Activated CD4-positive, alpha-beta T cell treated with anti-CD3 and anti-CD28 coated beads, Interleukin-2, amount 50 U/mL, for 1 hour (primary cell): ENCODE measurements at places on chromosomes 1 and 21.
A peak's percentile ranks its signal among the peaks of the same experiment; 100 is the strongest.

GRCh38 chr1:231040019-231040799 is at the start of gene FAM89A:
TSS of gene FAM89A (minus strand) at chr1:231040254. CDS start at chr1:231040211, 43 bp downstream.
- peak; percentile 74 for DNase-seq

DNA sequence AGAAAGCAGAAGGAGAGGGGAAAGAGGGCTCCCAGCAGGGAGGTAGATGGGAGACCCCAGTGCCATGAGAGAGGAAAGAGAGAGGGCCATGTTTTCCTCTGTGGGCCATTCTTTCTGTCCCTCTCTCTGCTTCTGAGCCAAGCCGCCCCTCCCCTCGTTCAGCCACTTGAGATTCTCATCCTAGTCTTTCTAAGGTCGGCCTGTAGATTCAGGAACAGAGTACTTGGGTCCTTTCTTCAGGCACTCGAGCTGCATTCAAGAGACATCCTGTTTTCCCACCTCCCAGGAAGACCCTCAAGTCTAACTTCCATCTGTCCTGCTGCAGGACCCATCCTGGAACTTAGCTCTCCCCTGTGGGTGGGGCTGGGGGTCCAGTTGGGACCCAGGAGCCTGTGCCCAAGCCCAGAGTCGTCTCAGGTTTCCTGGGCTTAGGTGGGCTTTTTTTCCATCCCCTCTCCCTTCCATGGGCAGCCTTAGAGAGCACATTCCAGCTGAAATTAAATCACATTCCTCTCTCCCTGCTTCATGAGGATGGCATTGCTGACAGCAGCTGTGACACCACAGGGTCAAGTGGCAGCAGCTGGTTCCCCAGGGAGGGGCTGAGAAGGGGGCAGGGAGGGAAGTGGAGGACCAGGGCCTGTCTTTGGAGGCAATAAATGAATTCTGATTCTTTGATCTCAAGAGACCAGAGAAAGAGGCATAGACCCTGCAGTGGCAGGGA is 13.0 kb downstream of the NES start:
- DNase-seq = no peak

- no peak for DNase-seq
Measured at GRCh38 chr1:32199717-32200072, 700 bp upstream of the CCDC28B start.

DNA sequence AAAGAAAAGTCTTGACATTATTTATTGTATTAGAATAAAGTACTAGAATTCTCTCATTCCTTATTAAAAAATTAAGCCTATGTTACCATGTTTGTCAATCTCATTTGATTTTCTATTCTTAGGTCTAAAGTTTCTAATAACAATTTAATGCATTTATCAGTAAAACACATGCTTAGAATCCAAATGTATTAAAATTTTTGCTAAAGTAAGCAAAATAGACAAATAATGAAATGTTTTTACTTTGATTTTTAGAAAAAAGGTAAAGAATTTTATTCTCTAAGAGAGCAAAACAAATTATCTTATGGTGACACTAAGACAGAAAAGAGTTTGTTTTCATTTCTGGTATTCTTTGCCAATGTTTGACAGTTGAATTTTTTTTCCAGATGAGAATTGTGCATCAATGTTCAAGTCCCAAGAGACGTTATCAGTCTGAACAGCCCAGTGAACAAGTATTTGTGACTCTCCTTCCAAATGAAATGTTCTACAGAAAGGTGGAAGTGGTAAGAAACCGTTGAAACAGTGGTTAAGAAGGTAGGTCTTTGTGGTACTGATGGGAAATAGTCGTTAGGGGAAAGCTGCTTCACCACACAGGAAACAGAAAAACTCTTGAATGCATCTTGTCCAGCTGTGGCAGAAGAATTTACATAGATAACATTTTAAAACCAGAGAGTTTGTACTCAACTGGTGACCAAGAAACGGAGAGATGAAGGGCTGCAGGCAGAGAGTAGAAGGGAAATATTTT is 402.5 kb downstream of the PTPRC start:
- DNase-seq = no peak

- DNase-seq = no peak
Measured at GRCh38 chr1:165629151-165629550, 1.9 kb upstream of the MGST3 start.

- no peak for DNase-seq
Measured at GRCh38 chr1:112030157-112030556, 40.7 kb upstream of the KCND3 start.

DNA sequence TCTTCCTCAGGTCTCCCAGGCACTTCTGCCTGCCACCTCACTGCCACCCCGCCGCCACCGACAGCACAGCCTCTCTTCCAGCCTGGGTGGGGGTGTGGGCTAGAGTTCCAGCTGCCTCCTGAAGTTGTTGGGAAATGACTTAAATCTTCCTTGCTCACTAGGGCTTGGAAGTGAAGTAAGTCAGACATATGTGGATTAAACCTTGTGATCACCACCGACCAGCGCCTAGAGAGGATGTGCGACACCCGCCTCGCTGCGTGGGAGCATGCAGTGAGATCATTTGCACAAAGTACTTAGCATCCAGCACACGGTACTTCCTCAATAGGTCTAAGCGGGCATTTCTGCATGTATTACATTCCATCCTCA is 71.4 kb upstream of the FAM20B start:
- DNase-seq = no peak

- DNase-seq = no peak
Measured at GRCh38 chr1:109091078-109091838, 694 bp downstream of the TMEM167B start.
